T-helper 9 cell (primary cell): ENCODE measurements at places on chromosomes 12 and 14.

DNA sequence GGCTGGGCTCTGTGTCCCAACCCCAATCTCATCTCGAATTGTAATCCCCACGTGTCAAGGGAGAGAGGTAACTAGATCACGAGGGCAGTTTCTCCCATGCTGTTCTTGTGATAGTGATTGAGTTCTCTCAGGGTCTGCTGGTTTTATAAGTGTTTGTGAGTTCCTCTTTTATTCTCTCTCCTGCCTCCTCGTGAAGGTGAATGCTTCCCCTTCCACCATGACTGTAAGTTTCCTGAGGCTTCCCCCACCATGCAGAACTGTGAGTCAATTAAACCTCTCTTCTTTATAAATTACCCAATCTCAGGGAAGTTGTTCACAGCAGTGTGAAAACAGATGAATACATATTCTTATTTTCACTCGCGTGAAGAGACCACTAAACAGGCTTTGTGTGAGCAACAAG is 148.2 kb downstream of the TMEM30B start:
- no peak for DNase-seq

- DNase-seq = no peak
Observed at GRCh38 chr14:103593577-103593976, 30.8 kb downstream of the COA8 start.

DNA sequence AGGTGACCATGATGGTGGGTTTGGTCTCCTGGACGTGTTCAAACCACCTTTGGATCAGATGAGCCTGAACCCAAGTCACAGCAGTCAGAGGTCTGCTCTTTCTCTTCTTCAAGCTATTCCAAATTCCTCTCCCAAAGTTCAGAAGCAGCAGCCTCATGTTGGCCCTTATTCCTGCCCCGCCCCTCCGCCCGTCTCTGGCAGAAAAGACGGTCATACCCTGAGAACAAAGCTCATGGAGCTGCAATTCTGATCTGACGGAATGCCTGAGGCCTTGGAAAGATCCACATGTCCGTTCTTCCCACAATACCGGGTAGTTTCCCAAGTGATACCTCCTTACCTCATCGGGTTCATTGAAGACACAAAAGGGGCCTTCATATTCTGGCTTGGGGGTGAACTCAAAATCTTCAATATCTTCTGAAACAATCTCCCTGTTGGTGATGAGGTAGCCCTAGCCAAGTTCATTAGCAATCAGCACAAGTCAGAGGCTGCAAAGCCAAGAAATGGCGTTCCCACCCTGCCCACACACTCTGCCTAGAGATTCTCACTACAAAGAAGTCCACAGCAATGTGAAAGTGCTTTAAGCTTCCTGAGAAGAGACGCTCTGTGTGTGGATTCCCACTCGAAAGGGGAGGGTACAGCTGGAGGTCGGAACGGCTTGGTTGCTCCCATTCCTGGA is 11.2 kb downstream of the POLE start:
- DNase-seq = no peak

GRCh38 chr14:22384167-22384549 is 204.9 kb downstream of the DAD1 start:
- no peak for DNase-seq

DNA sequence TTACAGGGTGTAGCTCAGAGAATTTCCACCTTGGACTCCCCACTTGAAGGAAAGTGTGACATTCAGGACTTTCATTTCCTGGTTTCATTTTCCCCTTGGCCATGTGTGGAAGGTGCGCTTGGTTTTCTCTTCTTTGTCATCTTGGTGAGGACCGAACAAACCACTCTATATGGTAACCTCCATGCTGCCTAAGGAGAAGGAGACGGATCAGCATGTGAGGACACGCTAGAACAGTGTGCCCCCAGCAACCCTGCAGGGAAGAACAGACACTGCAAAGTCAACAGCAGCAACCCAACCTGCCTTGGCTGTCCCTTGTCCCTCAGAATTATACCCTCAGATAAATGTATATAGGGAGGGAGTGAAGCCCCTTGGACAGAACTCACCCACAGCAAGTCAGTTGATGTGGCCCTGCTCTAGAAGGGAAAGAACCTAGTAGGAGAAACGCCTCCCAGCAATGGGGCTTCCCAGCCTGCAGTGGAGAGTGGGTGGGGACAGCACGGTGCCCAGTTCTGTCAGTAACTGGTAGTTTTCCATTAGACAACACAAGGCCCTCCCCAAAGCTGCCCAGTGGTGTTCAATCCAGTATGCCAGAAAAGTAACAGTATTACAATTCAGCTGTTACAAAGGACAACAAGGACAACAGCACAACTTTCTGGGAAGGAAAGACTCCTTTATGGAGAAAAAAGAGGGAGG is 18.9 kb upstream of the COCH start:
- DNase-seq = no peak

DNA sequence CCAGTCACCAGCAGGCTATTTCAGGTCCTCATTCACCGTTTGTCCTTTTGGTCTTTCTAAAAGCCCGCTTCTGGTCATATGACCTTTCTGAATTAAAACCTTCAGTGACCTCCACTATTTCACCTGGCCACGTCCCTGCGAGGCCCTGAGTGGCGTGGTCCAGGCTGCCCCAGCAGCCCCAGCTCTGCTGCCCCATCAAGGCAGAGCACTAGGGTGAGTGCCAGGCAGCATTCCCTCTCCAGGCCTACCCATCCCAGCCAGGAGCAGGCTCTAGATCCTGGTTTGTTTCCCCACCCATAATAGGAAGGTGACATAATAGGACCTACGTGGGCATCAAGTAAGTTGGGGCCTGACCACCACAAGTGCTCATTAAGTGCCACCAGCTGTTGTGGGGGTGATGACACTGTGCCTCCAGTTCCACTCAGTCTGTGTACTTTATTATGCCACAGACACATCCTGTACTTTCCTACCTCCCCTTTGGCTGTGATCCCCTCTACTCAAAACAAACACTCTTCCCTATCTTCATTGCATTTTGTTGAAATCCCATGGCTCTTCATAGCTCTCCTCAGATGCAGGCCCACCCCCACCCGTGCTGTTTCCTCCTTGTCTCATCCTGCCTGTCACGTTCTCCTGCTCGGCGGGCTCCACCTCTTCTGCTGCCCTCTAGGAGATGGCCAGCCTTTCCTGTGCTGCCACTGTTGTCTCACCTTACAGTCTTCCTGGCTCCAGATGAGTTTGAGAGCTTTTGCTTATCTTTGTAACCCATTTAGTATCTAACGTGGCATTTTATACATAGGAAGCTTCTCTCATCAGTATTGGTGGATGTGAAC is 21.4 kb downstream of the CKB start:
- no peak for DNase-seq
